ENCODE measurements at places on chromosomes 16 and 17.

- no peak for DNase-seq
These were observed 10.4 kb downstream of the BANP start for GRCh38 chr16:87961623-87962022.

DNA sequence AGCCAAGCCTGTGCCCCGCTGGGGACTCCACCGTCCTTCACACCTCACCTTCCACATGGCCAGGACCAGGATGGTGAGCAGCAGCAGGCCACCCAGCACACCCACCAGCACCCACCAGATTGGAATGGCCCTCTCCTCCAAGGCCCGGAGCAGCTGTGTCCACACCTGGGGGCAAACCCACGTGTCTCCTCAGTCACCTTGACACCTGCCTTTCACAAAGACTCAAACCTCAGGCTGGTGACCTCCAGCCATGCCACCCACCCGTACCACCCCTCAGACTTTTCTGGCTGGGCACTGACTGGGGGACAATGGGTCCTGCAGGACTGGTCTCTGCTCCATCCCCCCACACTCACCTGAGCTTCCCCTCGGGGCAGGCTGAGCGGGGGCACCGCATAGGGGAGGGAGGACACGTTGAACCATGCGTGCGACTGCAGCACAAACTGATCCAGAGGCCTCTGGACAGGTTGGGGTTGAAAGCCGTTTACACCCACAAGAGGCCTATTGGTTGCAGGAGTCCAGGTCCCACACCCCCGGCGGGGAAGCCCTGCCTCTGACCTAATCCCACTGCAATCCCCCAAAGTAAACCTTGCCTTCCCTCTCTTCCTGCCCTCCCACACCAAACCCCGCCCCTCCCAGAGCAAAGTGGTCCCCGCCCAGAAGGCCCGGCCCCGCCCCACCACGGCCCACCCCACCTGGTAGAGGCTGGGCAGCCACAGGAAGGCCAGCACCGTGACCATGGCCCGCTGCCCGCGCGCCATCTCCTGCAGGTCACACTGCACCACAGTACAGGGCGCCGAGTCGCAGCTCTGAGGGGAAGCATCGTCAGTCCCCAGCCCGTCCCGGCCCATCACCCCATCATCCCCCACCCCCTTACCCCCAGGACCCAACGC lies 10.9 kb upstream of the FAM171A2 start:
- DNase-seq = no peak

DNA sequence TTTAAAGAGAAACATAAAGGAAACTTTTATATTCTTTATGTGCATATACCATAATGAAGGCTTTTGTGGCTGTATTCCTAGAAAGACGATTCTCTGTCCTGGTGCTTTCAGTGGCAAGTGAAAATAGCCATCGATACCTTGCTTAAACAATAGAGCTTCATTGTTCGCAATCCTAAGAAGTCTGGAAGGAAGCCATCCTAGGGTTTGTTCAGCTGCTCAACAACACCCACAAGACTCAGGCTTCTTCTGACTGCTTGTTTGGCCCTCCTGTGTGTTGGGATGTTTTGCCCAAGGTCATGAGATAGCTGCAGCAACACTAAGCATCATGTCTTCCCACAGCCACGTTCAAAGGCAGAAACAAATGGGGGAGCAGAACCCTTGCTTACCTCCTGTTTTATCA lies 36.1 kb upstream of the COX10 start:
- no peak for DNase-seq

GRCh38 chr16:75575958-75576357 lies 9.8 kb downstream of the GABARAPL2 start:
- DNase-seq = no peak

GRCh38 chr16:49926941-49927340 lies 71.0 kb upstream of the ZNF423 start:
- no peak for DNase-seq

GRCh38 chr17:50830994-50831393 lies 4.4 kb upstream of the WFIKKN2 start:
- DNase-seq = peak; percentile 39

GRCh38 chr17:83178533-83179304 lies 99.3 kb downstream of the METRNL start:
- DNase-seq = no peak

DNA sequence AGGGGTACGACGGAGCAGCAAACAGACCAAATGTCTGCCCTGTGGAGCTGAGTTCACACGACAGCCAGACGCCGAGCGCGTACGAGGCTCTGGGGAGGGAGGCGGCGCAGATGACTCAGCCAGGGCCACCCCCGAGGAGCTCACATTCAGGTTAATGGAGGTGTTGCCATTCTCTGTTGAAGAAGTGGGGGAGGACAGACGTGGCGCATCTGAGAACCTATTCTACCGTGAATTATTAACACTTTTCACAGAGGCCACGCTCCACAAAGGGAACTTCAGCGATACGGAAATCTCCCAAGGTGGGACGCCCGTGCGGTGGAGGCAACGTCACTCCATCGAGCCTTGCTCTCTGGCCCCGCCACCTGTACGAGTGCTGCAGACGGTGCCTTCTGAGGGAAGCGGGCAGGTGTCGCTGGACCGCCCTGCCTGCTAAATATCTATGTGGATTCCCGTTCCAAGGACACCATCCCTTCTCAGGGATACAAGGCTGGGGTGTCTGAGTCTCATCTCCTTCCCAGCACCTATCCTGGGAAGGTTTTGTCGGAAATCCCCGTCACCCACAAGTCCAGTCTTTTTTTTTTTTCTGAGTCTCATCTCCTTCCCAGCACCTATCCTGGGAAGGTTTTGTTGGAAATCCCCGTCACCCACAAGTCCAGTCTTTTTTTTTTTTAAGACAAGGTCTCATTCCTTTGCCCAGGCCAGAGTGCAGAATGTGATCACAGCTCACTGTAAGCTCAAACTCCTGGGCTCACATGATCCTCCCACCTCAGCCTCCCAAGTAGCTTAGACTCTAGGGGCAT lies 19.0 kb downstream of the ABR start:
- no peak for DNase-seq

DNA sequence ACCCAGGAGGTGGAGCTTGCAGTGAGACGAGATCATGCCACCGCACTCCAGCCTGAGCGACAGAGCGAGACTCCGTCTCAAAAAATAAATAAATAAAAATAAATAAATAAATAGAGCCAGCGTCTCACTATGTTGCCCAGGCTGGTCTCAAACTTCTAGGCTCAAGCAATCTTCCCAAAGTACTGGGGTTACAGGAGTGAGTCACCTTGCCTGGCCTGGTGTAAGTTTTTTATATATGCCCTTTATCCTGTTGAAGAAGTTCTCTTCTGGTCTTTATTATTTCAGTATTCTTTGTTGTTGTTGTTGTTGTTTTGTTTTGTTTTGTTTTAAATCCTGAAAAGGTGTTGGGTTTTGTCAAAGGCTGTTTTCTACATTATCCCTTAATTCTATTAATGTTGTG lies 30.1 kb upstream of the ABCC1 start:
- no peak for DNase-seq

DNA sequence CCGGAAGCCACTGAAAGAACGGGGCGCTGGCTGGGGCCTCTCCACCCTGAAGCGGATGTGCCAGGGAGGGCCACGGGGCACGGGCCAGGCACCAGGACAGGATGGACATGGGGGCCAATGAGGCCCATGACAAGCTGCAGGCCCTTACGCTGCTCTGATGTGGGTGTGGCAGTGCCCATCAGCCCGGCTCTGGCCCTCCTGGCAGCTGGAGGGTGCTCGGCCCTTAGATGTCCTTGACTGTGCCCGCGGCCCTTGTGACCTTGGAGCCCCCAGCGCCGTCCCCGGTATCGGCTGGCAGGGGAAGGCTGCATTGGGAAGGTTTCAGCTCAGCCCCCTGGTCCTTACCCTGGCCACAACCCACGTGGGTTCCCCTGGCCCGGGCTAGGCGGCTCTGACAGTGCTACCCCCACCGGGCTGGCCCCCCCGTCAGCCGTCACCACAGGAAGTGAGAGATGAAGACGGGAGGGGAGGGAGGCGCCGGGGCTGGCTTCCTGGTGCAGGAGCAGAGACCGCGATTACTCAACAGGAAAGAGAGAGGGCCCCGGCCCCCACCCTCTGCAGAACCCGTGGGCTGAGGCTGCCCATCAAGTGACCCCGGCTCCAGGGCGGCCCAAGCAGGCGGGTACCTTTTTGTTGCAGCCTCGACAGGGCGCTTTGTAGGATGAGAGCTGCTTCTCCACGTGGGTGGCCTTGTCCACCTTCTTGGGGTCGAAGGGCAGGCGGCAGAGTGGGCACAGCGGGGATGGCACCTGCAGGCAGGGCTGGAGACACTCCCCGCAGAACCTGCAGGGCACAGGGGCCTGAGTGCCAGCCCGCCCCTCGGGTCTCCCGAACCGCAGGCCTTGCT lies 5.3 kb downstream of the RNF166 start:
- peak; percentile 91 for DNase-seq

GRCh38 chr16:72500545-72500944 lies 328.6 kb upstream of the PMFBP1 start:
- DNase-seq = no peak

- peak; percentile 69 for DNase-seq
These were observed 11.3 kb upstream of the CHST6 start for GRCh38 chr16:75506574-75506973.

GRCh38 chr17:78839762-78840529 lies 668 bp downstream of the USP36 start:
- DNase-seq = peak; percentile 44

DNA sequence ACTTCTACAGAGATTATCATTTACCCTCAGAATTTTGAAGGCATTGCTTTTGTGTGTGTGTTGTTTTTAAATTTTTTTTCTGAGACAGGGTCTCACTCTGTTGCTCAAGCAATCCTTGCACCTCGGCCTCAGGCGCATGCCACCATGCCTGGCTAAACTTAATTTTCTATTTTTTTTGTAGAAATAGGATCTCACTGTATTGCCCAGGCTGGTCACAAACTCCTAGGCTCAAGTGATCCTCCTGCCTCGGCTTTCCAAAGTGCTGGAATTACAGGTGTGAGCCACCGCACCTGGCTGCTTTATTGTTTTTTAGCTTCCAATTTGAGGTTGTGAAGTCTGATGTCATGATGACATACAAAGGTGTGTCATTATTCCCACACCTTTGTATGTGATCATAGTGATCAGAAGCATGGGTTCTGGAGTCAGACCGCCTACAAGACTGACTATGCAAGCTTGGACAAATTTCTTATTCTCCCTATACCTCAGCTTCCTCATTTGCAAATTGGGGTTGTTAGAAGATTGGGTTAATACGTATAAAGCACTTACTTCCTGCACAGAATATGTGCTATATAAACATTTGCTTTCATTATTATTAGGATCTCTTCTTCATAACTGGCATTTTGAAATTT lies 5.8 kb downstream of the SEPHS2 start:
- DNase-seq = no peak

All from astrocyte of the spinal cord (primary cell).